ENCODE measurements at places on chromosomes 5 and 9.

DNA sequence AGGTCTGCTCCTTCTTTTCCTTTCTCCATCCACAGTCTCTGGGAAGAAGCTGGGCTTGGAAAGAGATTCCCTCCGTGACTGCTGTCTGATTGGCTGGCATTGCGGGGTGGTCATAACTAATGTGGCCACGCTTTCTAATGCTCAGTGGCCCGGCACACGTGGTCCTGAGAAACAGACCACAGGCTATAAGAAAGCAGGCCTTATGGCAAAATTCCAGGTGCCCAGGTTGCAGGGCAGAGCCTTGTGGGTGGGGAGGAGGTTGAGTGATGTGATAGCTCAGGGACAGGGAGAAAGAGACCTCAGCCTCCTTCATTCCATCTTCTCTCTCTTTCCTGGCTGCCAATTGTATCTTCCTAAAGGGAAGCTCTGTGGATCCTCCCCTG, 5.4 kb upstream of the SH3PXD2B start:
- no peak overlapping the region for H3K4me3 ChIP-seq
- H3K27ac ChIP-seq: no peak overlapping the region
- H3K36me3 ChIP-seq: no peaks in the 10 kb centered on the region
- DNase-seq: no peak
- peaks cover 1% of the 10 kb centered on the region for H3K27me3 ChIP-seq

GRCh38 chr9:124881138-124881743, 19.3 kb downstream of the ARPC5L start:
- H3K4me3 ChIP-seq: no peak overlapping the region
- no peaks in the 10 kb centered on the region for H3K27me3 ChIP-seq
- no peak for DNase-seq
- peaks cover 24% of the 10 kb centered on the region for H3K36me3 ChIP-seq
- peaks cover 6% of the 10 kb centered on the region for H3K4me1 ChIP-seq

DNA sequence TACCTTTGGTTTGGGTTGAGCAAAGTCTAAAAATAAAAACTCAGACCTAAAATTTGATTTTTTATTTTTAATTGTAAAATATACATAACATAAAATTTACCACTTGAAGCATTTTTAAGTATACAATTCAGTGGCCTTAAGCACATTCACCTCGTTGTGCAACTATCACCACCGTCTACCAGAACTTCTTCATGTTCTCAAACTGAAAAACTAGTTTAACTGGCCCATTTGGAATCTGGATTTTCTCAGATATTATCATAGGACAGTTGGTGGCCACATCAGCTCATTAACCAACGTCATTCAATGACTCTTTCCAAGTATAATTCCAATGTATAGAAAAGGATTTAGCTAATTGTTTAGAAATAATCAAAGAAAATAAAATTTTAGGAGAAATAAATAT, 319.3 kb downstream of the TLE1 start:
- no peak overlapping the region for H3K27ac ChIP-seq
- no peaks in the 10 kb centered on the region for H3K4me1 ChIP-seq
- H3K27me3 ChIP-seq: no peaks in the 10 kb centered on the region
- no peaks in the 10 kb centered on the region for H3K36me3 ChIP-seq

DNA sequence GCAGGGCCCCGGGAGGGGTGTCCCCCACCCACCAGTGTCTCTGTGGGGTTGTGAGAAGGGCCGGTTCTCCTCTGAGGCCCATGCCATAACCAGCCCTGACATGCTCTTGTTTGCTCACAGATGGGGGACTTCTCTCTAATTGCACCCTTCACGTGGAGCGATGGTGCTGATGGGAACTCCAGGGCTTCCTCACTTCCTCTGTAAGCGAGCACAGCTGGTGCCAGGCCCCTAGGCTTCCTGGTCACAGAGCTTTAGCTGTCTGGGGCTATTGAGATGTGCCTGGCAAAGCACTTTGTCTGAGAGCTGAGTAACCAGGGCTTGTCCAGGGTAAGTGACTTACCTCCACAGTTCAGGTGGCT, 36.4 kb downstream of the PHF2 start:
- H3K27ac ChIP-seq: peak overlapping the region; percentile 1
- no peak overlapping the region for H3K4me3 ChIP-seq
- no peaks in the 10 kb centered on the region for H3K27me3 ChIP-seq
- peak; percentile 15 for DNase-seq
- no peaks in the 10 kb centered on the region for H3K36me3 ChIP-seq

GRCh38 chr5:33072726-33073125, 361.6 kb downstream of the NPR3 start:
- H3K4me1 ChIP-seq: no peaks in the 10 kb centered on the region
- DNase-seq: no peak
- H3K27me3 ChIP-seq: no peaks in the 10 kb centered on the region
- H3K4me3 ChIP-seq: no peak overlapping the region
- H3K27ac ChIP-seq: no peak overlapping the region

DNA sequence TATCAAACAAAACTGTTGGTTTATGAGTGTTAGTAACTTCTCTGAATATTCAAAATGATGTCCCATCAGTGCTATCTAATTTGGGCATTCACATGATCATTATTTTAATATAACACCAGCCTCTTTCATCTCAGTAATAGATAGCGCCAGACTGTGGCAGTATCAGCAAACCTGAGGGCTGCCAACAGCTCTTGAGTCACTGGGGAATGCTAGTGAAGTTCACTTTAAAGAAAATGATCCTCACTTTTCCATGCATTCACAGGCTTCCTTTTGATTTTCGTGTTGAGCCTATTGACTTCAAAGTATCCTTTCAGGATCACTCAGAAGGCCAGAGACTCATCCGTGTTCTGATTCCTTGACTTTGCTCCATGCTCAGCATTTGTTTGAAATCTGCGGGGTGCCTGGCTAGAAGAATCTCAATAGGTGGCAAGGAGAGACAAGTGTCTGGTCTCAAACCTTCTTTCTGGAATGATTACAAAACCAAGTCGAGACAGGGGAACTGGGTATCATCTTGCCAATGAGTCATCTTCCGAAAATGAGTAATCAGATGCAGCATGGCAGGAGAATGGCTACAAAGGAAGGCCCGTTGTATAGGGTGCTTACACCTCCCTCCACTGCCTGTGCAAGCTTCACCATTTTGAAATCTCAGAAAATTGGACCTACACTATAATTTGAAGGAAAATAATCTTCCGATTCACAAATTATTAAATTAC, 509.1 kb downstream of the RASEF start:
- H3K4me3 ChIP-seq: no peak overlapping the region
- H3K27ac ChIP-seq: no peak overlapping the region
- H3K36me3 ChIP-seq: no peaks in the 10 kb centered on the region
- no peak for DNase-seq

DNA sequence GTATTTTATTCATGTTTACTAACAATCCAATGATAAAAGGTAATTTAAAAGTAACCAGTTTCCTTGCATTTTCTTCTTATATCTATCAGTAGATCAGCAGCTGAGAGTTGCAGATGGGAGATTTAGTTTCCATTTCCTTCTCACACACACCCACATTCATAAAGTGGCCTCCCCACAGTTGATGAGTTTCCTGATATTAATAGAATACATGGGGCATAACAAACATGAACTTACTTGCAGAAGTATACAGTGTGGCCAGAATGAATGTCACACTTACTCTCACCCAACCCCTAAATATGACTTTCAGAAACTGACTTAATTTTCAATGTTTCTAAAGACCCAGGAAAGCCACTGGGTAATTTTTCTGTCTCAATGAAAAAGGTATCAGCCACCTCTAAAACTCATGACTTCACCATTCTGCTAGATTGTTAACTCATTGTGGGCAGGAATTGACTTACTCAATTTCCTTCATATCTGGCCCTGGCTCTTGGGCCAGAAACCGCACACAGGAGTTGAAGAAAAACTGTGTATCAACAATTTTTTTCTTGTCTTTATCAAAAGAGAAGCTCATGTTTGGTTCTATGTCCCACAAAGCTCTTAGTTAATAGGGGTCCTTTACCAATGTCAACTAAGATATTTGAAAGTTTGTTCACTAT, 63.5 kb upstream of the OSMR start:
- H3K4me3 ChIP-seq: no peak overlapping the region
- no peaks in the 10 kb centered on the region for H3K4me1 ChIP-seq
- no peak overlapping the region for H3K27ac ChIP-seq
- H3K27me3 ChIP-seq: no peaks in the 10 kb centered on the region
- DNase-seq: no peak

- no peaks in the 10 kb centered on the region for H3K4me1 ChIP-seq
- no peak for DNase-seq
- H3K4me3 ChIP-seq: no peak overlapping the region
- no peaks in the 10 kb centered on the region for H3K27me3 ChIP-seq
These were observed 13.6 kb upstream of the GPX3 start for GRCh38 chr5:151006704-151007334.
